Thoracic aorta (tissue), 2 donors: ENCODE measurements at places on chromosomes 6 and 20. TPM values are rescaled to one million over a fixed set of nuclear protein-coding genes. Genes with fewer than 3 reads are reported as not detected.

GRCh38 chr6:147043994-147044477, 160.2 kb upstream of the STXBP5 start:
- no peak for DNase-seq
- H3K27me3 ChIP-seq: no peaks in the 10 kb centered on the region
- no peaks in the 10 kb centered on the region for H3K4me1 ChIP-seq
- H3K36me3 ChIP-seq: no peaks in the 10 kb centered on the region

DNA sequence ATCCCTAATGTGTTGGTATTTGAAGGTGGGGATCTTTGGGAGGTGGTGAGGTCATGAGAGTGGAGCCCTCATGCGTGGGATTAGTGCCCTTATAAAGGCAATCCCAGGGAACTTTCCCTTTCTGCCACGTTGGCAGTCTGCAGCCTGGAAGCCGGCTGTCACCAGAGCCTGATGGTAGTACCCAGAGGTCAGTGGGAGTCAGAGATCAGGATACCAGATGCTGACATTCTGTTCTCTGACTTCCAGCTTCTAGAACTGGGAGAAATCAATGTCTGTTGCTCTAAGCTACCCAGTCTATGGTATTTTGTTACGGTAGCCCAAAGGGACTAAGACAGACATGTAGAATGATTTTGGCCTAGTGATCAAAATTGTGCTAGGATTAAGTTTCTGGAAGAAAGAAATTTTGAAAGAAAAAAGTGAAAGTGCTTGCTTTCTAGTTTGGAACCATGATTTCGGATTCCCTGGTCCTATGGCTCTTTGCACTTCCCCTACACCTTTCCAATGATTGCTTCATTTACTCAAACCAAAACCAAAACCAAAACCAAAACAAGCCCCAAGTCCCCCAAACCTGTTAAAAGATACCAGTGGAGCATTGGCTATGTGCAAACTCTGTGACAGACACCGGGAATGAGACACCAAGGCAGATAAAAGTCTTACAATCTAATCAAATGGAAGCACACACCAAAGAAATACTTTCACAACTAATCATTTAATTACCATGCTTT, 173.7 kb upstream of the ZNF217 start:
- DNase-seq: no peak
- H3K27ac ChIP-seq: no peak overlapping the region
- no peaks in the 10 kb centered on the region for H3K4me1 ChIP-seq

- no peaks in the 10 kb centered on the region for H3K36me3 ChIP-seq
- no peak overlapping the region for H3K4me3 ChIP-seq
- H3K27me3 ChIP-seq: no peaks in the 10 kb centered on the region
- no peaks in the 10 kb centered on the region for H3K4me1 ChIP-seq
These were observed 1241.7 kb upstream of the ADGRB3 start for GRCh38 chr6:67393356-67393755.

DNA sequence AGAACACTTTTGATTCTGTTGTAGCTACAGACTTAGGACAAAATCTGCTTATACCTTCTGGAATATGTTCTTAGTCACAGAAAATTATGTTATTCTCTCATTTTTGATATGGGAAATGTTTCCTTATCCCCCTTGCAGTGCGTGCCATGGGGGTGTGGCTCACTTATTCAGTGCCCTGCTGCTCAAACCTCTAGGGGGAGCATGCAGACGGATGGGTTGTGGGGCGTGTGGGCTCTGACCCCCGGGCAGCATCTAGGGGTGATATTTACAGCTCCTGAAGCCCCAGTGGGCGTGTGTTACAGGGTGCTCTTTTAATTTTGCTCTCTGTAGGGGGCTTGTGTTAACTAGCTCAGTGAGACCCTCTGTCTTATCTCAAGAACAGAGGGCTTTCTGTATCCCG, 61.3 kb upstream of the FERMT1 start:
- H3K27ac ChIP-seq: no peak overlapping the region
- no peak overlapping the region for H3K4me3 ChIP-seq
- no peaks in the 10 kb centered on the region for H3K36me3 ChIP-seq
- no peaks in the 10 kb centered on the region for H3K27me3 ChIP-seq
- H3K4me1 ChIP-seq: no peaks in the 10 kb centered on the region

DNA sequence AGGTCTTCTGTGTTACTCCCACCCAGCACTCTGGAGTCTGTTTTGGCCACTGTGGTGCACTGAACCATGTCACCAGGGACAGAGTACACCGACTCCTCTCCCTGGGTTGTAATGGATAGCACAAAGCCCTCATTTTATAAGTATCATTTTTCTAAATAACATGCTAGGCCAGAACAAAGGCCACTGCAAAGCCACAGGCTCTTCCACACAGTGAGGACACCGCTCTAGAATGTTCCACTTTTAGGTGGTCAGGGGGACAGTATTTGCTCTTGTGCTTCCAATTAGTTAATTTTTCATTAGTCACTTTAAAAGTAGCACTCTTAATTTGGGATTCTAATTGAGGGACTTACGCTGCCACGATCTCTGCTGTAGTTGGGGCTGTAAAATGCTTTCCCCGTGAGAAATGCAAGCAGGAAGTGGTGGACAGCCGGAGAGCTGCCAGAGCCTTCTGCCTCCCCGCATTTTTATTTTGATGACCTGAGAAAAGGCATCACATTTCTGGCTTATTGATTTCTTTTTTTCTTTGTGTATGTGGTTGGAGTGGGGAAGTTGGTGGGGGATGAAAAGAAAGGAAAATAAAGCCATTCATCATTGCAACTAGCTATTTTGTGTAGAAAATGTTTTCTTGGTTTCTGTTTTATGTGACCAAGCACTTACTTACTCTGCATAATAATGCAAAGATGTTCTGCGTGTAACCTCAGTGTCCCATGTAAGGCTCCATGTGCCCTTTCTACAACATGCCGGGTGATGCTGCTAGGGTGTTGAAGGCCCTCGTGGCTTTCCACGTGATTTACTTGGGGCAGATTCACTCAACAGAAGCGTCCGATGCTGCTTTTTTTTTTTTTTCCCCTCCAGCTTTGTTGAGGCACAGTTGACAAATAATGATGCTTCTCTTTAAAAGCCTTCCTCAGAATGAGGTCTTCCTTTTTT, 195.9 kb downstream of the SASH1 start:
- H3K4me3 ChIP-seq: peak overlapping the region; percentile 34
- H3K27ac ChIP-seq: peak overlapping the region; percentile 34
- H3K4me1 ChIP-seq: peaks cover 4% of the 10 kb centered on the region
- no peaks in the 10 kb centered on the region for H3K27me3 ChIP-seq
- no peak for DNase-seq
- peaks cover 55% of the 10 kb centered on the region for H3K36me3 ChIP-seq

DNA sequence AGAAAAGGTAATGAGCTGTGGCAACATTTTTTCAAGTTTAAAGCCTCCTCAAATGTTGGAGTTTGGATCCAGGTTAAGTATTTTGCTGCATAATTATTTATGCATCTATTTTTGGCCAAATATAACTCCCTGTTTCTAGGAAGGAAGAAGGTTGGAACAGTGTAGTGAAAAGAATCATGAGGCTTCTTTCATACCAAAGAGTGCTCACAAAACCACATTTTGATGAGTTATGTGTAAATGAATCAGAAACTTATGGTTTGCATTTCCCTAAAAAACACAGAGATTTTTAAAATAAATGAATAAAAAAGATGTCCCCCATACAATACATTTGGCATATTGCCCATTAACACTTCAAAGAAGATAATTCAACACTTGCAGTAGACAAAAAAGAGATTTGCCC, 246.9 kb upstream of the PRDM1 start:
- H3K27me3 ChIP-seq: no peaks in the 10 kb centered on the region
- H3K27ac ChIP-seq: no peak overlapping the region
- H3K36me3 ChIP-seq: no peaks in the 10 kb centered on the region
- no peaks in the 10 kb centered on the region for H3K4me1 ChIP-seq

Gene POM121L2
- total RNA-seq: not detected

DNA sequence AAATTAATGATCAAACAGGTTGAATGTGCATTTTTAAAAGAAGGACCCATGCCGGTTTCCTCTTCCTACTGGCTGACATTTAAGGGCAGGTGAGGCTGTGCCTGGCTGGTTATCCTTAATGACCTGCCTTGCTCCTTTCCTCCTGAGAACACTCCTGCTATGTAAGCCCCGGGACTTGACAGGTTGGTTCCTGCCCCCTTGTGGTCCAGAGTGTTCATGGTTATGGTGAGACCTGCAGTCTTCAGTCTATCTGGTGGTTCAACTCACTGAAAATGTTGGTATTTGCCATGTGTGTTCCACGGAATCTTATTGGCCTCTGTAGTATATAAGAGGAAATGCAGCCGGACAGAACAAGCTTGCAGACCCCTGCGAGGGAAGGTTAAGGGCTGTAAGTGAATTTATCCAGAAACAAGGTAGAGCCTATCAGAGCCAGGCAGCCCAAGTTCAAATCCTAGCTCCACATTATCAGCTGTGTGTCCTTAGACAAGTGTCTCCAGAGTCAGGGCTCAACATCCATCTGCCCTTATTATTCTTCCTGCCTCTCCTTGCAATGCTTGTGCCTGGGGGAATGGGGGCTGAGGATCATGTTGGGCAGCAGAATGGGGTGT, 5.2 kb upstream of the BPIFA3 start:
- no peak overlapping the region for H3K27ac ChIP-seq
- no peaks in the 10 kb centered on the region for H3K36me3 ChIP-seq
- no peak overlapping the region for H3K4me3 ChIP-seq
- no peaks in the 10 kb centered on the region for H3K27me3 ChIP-seq

GRCh38 chr20:15200147-15200565, 862.7 kb upstream of the FLRT3 start:
- H3K36me3 ChIP-seq: no peaks in the 10 kb centered on the region
- no peak for DNase-seq
- H3K27me3 ChIP-seq: no peaks in the 10 kb centered on the region
- no peaks in the 10 kb centered on the region for H3K4me1 ChIP-seq
- H3K27ac ChIP-seq: no peak overlapping the region

DNA sequence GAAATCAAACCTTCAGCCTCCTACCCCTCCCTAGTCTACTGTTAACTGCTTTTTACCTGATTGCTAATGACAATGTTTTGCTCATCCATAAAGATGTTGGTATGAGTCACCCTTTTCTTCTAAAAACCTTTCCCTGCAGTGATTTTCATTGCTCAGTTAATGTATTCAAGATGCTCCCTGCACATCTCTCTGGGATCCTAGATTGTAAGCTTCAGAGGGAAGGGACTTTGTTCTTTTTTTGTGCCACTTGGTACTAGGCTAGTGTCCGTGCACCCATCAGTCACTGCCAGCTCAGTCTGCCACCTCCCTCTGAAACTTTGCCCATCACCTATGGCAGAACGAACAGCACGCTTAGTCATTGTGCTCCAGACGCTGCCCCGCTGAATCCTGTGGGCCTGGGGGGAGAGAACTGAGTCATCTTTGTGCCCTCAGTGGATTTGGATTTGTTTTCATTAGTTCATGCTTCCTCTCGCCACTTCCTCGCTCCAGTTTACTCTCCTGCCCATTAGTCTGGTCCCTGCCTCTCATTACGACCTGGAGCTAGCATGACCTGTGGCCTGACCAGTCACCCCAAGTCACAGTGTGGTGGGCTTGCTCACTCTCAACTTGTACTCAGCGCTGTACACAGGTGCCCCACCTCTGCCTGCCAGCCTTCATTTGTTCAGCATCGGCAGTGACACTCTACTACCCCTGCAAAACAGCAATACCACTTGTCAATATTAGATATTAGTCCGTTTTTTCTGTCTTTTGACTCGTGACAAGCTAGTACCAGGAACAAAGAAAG, 78.0 kb upstream of the TMEM181 start:
- H3K27ac ChIP-seq: no peak overlapping the region
- H3K27me3 ChIP-seq: no peaks in the 10 kb centered on the region
- peaks cover 10% of the 10 kb centered on the region for H3K36me3 ChIP-seq
- no peak overlapping the region for H3K4me3 ChIP-seq
- H3K4me1 ChIP-seq: no peaks in the 10 kb centered on the region
- no peak for DNase-seq

Gene CENPW
- total RNA-seq: not detected

Gene MUCL3
- 13.8 TPM for total RNA-seq

GRCh38 chr6:107867302-107867615, 43.1 kb upstream of the SCML4 start:
- H3K36me3 ChIP-seq: no peaks in the 10 kb centered on the region
- no peak for DNase-seq
- H3K27ac ChIP-seq: no peak overlapping the region
- peaks cover 9% of the 10 kb centered on the region for H3K4me1 ChIP-seq
- no peaks in the 10 kb centered on the region for H3K27me3 ChIP-seq

DNA sequence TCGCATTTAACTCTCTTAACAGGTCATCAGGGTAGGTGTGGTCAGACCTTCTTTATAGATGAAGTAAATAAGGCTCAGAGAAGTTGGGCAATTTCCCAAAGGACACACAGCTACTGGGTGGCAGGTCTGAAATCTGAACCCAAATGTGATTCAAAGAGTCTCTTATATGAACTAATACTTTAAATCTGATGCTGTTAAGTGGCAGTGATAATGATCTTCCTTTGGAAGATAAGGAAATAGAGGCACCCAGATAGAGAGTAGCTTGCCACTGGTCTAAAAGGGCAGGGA, 237.1 kb downstream of the GMPR start:
- H3K36me3 ChIP-seq: no peaks in the 10 kb centered on the region
- no peak for DNase-seq
- peaks cover 14% of the 10 kb centered on the region for H3K4me1 ChIP-seq
